ENCODE measurements at places on chromosomes 2 and 18.

DNA sequence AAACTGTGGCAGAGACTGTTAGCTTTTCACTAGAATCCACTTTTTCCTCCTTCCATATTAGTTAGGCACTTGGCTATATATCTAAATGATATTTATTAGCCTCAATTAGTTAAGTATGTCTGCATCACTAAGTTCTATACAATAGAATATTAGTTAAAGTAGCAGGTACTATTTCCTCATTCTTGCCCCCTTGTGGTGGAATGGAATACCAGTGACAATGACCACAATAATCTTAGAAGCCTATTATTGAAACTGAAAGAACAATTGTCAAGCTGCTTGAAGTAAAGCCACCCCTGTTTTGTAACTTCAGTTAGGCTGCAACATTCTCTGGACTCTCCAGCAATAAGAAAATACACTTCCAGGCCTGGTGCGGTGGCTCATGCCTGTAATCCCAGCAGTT lies 476.3 kb upstream of the VWC2L start:
- DNase-seq, result peak; percentile 48

DNA sequence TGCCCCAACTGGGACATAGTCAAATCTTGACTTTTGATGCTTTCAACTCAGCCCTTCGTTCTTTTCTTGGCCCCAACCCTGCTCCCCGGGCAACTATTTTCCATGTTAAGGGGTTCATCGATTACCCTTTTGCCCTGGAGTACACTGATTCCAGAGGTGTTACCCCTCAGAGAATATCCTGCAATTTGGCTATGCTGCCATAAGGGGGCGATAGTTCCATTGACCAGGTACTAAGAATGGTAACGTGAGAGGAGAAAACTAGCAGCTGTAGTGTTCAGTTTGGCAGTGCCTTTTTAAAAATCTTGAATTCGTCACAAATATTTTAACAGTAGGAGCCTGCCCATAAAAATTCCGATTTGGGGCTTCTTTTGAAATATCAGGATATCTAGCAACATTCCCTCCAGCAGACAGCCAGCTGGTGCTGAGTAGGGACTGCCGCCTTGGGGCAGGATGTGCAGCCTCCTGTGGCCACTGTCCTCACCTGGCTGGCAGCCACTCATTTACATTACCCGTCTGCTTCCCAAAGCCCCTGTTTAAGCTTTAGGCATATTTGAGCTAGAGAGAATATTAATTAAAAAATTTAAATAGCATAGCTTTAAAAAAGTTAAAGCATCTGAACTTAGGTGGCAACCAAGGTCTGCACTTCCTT lies 146.3 kb upstream of the SKOR2 start:
- peak; percentile 69 for DNase-seq

GRCh38 chr18:75739682-75740081 lies 312.2 kb upstream of the SMIM21 start:
- no peak for DNase-seq

DNA sequence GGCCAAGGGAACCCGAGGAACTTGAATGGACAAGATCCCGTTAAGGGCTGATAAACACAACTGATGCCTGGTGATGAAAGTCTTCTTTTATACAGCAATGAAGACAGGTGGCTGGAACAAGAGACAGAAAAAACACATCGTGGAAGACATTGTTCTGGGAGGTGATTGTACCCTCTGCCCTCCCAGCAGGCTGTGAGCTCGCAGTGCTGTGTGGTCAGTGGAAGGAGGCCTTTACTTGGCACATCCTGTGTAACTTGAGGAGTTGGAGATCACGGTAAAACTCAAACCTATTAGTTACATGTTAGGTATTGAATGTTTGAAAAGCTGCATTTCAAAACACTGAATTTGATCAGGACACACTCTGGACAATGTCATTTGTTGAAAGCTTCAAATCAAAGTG lies 249.9 kb upstream of the EPAS1 start:
- DNase-seq, result no peak

DNA sequence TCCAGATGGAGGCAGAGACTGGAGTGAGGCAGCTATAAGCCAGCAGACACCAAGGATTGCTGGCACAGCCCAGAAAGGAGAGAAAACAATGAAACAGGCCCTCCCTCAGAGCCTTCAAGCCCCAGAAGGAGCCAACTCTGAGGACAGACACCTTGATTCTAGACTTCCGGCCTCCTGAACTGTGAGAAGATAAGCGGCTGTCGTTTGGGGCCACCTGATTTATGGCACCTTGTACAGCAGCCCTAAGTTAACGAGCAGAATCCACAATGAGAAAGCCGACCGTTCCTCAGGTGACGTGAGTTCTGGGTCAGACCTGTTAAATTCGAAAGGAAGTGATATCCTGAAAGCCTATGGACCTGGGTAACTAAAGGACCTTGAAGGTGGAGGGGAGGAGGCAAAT lies 7.3 kb upstream of the CNDP2 start:
- DNase-seq, result no peak

Data from NCI-H82 (cell line).